Stimulated activated CD4-positive, alpha-beta T cell treated with anti-CD3 and anti-CD28 coated beads, Interleukin-12 subunit alpha, Interleukin-12 subunit beta, amount 100 ng/mL, for 4 hours (primary cell): ENCODE measurements at places on chromosomes 5 and 9.

- DNase-seq = no peak
Measured at GRCh38 chr5:143680672-143681259, 131.2 kb upstream of the HMHB1 start.

DNA sequence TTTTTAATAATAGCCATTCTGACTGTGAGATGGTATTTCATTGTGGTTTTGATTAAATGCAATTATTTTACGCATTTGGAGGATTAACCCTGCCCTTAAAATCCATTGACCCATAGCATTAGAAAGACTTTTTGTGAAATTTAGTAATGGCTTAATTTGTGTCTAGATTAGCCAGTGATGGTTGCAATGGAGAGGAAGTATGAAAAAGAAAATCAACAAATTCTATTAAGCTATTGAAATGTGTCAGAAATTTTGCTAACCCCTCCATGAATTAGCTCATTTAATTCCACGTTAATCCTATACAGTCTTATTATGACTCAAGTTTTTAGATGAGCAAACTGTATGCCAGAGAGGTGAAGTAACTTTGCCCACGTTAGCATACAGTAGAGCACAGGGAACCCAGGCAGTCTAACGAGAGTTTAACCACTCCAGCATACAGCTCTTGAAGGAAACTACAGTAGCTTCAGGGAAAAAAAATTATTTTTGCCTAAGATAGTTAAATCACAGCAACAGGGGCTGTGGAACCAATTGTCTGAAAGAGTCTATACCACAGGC, 158.2 kb upstream of the PPP2R2B start:
- no peak for DNase-seq

GRCh38 chr5:108747774-108748400, at the start of gene FER:
Gene FER (plus strand): TSS chr5:108747897. CDS start chr5:108798183, 50,286 bp downstream.
- DNase-seq = peak; percentile 13

- no peak for DNase-seq
Measured at GRCh38 chr5:149147676-149148075, 6.4 kb downstream of the ABLIM3 start.

DNA sequence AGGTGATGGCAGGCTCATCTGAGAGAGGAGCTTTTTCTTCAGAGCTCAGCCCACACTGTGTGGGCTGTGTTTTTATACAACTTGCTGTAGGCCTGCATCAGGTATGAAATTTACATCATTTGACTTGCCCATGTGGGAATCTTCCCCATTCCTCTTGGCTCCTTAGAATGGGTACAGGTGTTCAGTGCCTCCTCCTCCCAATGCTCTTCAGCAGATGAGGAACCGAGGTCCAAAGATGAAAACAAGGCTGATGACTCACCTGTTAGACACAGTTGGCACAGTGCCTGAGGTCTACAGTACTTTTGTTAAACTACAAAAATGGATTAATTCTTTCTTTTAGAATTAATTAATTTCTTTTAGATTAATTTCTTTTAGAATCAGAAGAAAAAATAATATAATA, 20.8 kb downstream of the PAPPA start:
- DNase-seq = no peak

DNA sequence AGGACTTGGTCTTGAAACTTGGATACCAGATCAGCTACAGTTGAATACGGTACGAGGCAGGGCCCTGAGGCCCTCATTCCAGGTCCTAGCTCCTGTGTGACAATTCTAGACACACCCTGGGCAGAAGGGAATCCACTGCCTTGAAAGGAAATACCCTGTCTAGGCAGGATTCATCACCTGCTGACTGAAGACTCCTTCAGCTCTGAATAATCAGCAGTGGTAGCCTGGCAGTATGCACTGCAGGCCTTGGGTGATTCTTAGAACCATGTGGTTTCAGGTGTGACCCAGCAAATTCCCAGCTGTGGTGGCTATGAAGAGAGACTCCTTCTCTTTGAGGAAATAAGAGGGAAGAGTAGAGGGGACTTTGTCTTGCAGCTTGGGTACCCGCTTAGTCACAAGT, 17.2 kb upstream of the EFNA5 start:
- no peak for DNase-seq

GRCh38 chr9:4640027-4640426, 22.1 kb upstream of the PLPP6 start:
- DNase-seq = no peak

DNA sequence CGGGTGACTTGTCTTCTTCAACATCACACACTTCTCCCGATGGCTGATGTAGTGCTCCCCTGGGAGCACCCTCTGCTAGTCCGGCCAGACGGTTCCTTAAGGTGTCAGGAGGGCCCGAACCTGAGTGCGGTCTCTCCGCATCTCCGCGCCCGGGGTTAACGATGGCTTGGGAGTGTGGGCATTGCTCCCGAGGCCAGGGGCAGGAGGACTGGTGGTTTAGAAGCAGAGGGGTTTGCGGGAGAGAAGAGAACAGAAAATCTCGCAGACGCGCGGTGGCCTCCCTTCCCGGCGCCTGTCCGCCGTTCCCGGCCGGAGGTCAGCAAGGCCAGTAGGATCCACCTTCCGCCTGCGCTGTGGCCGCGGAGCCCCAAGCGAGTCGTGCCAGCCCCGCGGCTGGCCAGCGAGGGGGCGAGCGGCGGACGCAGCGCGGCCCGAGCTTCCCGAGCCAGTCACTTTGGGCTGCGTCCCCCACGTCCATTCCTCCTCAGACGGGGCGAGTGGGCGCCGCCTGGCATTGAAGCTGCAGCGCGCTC, 700 bp downstream of the CDO1 start:
- no peak for DNase-seq
